Iris pigment epithelial cell (primary cell): ENCODE measurements at places on chromosomes 13 and 19.

GRCh38 chr13:39856714-39857113 is 201.3 kb downstream of the COG6 start:
- DNase-seq = no peak

- DNase-seq = no peak
Observed at GRCh38 chr19:38524369-38524768, 90.9 kb downstream of the RYR1 start.

GRCh38 chr13:109725297-109725696 is 61.1 kb downstream of the IRS2 start:
- no peak for DNase-seq

DNA sequence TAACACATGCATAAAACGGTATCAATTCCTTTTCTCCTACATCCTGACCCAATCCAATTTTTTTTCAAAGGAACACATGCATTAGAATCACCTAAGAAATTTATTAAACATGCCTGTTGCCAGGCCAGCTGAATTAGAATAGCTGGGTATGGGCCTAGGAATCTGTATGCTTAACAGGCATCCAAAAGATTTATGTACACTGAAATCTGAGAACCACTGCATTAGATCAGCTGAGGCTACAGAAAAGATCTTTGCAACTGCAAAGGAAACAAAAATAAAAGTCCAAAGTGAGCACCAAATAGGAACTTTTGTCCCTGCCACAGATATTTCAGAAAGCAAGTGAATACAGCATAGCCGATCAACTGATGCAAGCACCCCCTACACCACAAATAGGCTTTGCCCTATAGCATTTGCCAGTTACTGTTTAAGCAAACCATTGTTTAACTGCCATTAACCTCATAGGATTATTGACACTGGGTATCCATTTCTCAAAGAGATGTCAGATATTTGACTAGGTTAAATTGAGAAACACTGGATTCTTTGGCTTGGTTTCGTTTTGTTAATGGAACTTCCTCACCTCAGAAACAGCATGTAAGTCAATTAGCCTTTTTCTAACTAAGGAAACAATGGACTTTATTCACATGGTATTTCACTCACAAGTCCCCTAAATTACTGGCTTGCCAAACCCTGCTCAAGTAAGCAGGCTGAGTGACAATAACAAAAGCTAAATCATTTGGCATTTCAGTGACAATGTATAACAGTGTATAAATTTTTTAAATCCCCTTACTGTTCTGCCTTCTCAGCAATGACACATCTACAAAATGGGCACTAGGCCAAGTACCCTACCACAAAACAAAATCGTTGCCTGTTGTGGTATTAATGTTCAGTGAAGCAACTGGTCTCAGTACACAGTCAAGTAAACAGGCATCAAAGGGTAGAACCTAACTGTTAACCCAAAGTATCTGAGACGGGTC is 67.8 kb downstream of the SUCLA2 start:
- peak; percentile 58 for DNase-seq

- no peak for DNase-seq
Observed at GRCh38 chr19:39407410-39407659, 688 bp downstream of the ZFP36 start.

GRCh38 chr19:4454747-4455718 is 2.6 kb downstream of the UBXN6 start:
- DNase-seq = peak; percentile 79

GRCh38 chr19:32208060-32208459 is 137.3 kb upstream of the ZNF507 start:
- DNase-seq = no peak

DNA sequence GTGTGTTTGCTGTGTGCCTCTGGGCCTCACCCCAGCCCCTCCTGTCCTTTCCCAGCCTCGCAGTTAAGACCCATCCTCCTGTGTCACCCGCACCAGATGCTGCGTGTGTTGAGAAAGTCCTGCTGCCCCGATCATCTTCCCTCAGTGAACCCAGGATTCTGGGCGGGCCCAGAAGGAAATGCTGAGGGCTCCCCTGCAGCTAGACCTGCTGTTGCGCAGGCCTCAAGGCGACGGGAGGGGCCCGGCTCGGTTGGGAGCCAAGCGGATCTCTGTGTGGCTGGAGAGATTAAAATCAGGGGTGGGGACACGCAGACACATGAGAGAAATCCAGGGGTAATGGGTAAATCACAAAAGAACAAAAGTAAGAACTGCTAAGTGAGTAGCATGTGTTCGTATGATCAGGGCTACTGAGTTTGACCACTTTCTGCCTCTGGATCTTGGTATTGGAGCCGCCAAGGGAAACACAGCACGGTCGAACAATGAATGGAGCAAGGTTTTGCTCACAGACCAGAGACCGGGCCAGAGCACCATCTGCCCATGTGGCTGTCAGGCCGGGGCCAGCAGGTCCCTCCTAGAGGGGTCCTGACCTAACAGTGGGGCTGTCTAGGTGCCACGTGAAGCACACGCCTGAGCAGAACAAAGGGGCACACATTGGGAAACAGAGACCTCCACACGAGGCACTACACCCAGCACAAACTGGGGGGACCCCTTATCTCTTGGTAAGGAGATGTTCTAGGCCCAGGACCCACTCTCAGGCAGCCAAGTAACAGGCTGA is 7.1 kb downstream of the ZSCAN1 start:
- no peak for DNase-seq

DNA sequence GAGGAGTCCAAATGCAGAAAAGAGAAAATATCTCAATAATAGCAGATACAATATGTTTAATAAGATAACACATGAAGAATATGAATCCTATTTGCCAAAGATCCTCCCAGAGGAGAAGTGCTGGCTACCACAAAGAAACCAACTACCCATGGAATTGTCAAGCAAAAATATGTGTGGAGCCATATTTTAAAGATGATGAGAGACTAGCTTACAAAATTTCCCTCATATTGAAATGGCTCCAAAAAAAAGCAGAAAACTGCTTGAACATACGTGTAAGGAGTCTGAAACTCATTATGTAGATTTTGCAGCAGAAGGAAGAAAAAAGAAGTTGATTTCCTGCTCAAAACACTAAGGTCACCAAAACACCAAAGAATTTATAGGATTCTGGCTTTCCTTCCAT is 94.2 kb downstream of the USP12 start:
- no peak for DNase-seq

- no peak for DNase-seq
Observed at GRCh38 chr13:106490569-106491321, 44.7 kb downstream of the EFNB2 start.

DNA sequence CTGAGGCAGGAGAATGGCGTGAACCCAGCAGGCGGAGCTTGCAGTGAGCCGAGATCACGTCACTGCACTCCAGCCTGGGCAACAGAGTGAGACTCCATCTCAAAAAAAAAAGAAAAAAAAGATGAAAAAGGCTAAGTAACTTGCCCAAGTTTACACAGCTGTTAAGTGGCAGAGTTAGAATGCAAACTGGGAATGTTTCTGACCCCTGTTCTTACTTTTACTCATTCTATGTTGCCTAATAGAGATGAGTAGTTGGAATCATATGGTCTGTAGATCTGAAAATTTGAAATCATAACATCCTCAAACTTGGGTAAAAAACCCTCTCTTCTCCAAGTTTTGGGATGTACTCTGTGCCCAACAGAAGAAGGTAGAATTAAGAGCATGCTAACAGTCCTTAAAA is 235.8 kb upstream of the RFC3 start:
- no peak for DNase-seq

GRCh38 chr13:79403113-79403512 is 2.9 kb downstream of the RBM26 start:
- no peak for DNase-seq

- no peak for DNase-seq
Observed at GRCh38 chr13:110324026-110324749, 17.1 kb downstream of the COL4A2 start.

DNA sequence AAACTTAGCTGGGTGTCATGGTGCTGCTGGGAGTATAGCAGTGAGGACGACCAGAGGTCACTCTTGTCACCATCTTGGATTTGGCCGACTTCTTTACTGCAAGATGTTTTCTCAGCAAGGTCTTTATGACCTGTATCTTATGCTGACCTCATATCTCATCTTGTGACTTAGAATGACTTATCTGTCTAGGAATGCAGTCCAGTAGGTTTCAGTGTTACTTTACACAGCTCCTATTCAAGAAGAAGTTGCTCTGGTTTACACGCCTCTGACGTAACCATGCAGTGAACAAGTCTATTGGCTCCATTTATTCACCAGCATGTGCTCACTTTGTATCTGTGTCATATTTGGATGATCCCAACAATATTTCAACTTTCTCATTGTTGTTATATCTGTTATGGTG is 26.7 kb downstream of the ZNF850 start:
- peak; percentile 5 for DNase-seq

DNA sequence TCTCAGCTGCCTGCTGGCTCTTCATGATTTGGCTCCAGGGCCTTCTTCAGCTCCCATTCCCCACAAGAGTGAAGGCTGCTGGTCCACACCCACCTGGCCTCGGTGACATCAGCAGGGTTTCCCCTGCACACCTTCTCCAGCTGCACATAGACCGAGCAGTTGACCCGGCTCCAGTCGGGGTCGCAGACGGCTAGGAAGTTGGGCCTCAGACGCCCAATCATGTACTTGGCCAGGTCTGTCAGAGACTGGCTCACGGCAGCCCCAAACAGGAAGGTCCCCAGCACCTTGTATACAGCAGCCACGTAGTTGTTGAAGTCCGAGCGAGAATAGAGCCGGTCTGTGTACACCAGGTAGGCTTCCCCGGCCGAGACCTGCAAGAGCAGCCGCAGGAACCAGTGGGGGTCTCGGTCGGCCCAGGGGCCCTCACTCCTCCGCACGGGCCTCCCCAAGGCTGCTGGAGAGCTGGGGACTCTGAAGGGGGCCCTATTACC is 3.8 kb downstream of the PLPP2 start:
- DNase-seq = no peak

- no peak for DNase-seq
Observed at GRCh38 chr19:19230999-19231398, 19.2 kb downstream of the NCAN start.

GRCh38 chr19:8116437-8117293 is 32.7 kb downstream of the FBN3 start:
- DNase-seq = no peak

DNA sequence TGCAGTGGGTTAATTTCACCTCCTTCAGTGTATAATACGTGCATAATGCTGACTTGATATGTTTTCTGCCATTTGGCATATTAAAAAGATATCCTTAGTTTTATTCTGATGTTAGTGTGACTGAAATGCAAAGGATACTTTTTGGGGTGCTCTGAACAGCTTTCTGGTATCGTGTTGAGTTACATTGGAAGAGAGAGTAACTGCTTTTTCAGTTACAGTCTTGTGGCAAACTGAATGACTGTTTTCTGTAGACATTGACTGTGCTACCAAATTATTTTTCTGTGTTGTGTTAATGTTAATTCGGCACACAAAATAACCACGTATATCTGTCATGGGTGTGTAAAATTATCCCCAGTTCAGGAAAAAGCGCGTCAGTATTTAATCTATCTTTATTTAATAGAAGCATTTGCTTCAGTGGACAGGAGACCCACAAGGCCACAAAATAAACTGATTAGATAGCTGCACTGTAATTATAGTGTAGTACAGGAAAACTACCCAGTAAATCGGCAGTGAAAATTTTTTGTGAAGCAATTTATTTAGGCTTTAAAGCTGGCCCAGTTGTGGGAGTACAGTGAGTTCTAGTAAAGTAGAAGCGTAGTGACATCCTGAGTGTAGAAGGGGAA is 2.5 kb downstream of the URI1 start:
- no peak for DNase-seq

DNA sequence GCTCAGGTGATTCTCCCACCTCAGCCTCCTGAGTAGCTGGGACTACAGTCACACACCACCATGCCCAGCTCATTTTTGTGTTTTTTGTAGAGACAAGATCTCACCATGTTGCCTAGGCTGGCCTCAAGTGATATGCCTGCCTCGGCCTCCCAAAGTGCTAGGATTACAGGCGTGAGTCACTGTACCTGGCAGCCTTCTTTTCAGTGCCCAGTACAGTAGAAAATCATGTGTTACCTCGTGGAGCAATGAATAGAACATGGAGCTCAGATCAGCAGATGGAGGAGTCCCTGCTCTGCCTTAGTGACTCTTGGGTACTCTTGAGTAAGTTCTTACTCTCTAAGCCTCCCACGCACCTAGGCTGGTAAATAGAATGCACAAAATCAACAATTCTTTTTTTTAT is 44.7 kb downstream of the THSD1 start:
- no peak for DNase-seq

DNA sequence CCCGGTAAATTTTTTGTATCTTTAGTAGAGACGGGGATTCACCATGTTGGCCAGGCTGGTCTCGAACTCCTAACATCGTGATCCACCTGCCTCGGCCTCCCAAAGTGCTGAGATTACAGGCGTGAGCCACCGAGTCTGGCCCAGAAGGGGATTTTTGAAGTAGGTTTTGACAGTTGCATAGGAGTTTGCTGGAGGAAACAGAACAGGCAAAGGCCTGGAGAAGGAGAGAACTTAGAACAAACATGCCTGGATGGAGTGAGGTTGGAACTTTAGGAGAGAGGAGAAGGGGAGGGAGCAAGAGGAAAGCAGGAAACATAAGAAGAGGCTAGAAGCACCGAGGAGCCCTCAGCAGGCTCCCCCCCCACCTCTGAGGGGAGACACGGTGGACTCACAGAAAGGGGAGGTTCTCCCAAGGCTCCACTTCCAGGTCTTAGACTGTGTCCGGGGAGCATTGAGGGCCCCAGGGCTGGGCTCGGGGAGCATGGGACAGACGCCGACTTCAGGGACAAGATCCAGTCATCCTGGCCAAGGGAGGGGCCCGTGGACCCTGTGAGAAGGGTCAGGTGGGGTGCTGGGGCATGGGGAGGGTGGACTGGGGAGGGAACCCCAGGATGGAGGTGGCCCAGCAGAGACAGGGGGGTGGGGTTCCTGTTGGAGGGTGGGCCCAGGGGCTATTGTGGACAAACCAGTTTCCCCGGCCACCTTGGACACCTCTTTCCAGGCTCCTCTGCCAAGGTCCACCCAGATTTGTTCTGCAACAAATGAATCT is 1.8 kb upstream of the FBN3 start:
- DNase-seq = no peak

DNA sequence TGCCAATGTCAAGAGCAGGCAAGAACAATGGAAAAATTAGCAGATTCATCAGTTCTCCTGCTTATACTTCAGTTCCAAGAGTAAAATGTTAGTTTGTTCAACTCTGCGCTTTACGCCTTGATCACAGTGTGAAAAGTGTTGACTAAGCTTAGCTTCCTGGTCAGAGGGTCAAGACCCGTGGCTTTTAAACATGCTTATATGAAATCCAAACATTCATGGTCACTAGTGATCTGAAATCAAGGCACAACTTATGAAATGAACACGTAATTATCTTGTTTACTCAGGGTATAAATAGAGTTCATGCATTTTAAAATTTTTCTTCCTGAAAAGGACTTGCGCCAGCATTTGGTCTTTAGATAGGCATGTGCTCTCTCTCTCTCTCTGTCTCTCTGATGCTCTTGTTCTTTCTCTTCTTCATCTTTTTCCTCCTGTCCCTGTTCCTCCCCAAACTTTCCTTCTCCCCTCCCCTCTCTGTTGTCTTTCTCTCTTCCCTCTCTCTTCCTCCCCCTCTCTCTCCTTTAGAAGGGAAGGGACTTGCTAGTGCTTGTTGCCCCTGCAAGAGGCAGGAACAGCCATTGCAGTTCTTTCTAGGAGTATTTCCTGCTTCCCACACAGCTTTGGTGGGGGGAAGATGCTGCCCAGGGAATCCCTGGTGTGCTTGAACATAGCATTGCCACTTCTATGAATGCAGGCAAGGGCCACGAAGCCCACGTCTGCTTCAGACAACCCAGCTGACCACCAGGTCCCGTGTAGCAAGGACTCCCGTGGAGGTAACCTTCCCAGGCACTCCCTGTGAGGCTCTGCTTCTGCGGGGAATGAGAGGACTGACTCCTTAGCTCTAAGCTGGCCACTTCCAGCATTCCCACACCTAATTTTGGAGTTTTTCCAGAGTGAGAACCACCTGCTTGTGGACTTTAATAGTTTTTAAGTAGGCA is 7.1 kb upstream of the ZNF536 start:
- DNase-seq = no peak

- no peak for DNase-seq
Observed at GRCh38 chr13:63048653-63049052, 1633.0 kb upstream of the PCDH20 start.
